Brain (organoid and tissue), 16 donors: ENCODE measurements at places on chromosomes 4 and X. TPM values are rescaled to one million over a fixed set of nuclear protein-coding genes. Genes with fewer than 3 reads are reported as not detected.

GRCh38 chrX:85836868-85837267 lies 210.5 kb downstream of the CHM start:
- DNase-seq = peak; percentile 7

DNA sequence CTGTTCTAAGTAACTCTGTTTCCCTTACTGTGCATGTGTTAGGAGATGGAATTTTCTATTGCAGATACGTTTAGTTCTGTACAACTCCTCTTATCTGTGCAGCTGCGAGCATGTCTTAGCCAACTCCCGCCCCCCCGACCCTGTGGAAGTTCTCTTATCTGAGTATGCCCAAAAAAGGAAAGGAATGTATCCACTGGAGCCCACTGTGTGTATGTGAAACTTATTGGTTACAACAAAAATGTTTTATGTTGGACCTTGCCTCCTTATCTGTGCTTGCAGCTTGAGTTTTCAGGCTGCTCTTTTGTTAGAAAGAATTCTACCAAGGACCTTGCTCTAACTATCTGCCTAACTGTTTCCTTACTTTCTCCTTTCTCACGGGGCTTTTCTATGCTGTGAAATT lies 24.2 kb upstream of the DCAF8L2 start:
- DNase-seq = no peak

- DNase-seq = no peak
These were observed 540.2 kb downstream of the GBA3 start for GRCh38 chr4:23232987-23233386.

The TRIM60 gene
- not detected for polyA plus RNA-seq

- peak; percentile 76 for DNase-seq
These were observed 904.2 kb downstream of the STPG2 start for GRCh38 chr4:97238956-97239666.

The PAGE2 gene
- not detected for polyA plus RNA-seq

The SULT1B1 gene
- polyA plus RNA-seq = 0.27 TPM

The DUX4 gene
- polyA plus RNA-seq = not detected

DNA sequence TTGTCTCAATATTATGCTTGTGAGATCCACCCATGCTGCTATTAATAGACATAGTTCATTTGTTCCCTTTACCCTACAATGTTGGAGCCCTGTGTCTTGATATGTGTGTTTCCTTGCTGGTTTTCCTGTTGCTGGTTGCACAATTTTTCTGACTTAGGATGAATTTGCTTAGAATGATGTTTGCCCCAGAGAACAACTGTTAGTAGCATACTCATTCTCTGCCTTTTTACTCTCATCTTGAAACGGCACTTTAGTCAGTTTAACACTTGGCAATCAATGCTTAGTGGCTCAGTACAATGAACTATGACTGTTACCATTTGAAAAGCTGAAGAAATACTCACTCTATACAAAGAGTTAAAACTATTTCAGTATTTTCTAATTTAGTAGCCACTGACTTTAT lies 158.8 kb upstream of the NDST4 start:
- no peak for DNase-seq

The SPIN4 gene
- polyA plus RNA-seq = 12.5 TPM

- no peak for DNase-seq
These were observed 432 bp downstream of the TMEM175 start for GRCh38 chr4:932713-933070.

GRCh38 chr4:36532670-36533379 lies 251.4 kb downstream of the DTHD1 start:
- no peak for DNase-seq

The AWAT2 gene
- not detected for polyA plus RNA-seq

DNA sequence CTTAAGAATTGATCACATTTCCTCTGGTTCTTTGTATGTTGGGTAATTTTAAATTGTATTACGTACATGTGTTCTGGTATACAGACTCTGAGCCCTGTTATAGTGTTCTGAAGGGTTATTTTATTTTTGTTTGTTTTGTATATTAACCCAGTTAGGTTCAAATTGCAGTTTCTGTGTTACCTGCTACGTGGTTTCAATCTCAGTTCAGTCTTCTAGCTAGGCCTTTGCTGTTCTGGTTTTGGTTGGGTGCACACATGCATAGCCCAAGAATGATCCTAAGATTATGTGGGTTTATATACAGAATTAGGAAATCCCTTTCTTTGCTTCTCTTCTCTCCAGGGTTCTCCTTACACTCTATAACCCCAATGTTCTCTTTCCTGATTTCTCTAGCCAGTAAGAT lies 161.0 kb downstream of the PPP1R2C start:
- no peak for DNase-seq

DNA sequence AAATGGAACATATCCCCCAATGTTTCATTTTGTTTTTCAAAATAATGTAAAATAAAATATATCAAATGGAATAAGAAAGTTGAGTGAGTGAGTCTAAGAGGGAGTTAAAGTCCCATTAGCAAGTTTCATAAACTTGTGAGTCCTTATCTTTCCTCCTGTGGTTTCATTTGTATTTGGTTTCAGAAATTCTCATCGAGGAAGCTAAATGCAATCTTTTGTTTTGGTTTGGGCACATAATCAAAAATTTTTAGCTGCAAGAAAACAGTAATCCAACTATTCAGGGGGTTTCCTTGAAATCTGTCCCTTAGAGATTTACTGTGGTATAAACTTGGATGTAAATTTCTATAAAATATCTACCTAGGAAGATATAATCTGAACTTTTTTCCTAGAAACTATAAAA lies 124.2 kb downstream of the CAMK2D start:
- DNase-seq = no peak

GRCh38 chr4:157225096-157225495 lies 4.6 kb downstream of the GRIA2 start:
- peak; percentile 70 for DNase-seq

GRCh38 chrX:37825215-37825842 lies 22.0 kb downstream of the DYNLT3 start:
- DNase-seq = peak; percentile 60

The HCCS gene
- polyA plus RNA-seq = 20.8 TPM

The DMP1 gene
- not detected for polyA plus RNA-seq

GRCh38 chrX:123464709-123465108 lies 268.1 kb downstream of the THOC2 start:
- no peak for DNase-seq

The KCNIP4 gene
- 4.0 TPM for polyA plus RNA-seq

The RAB41 gene
- polyA plus RNA-seq = not detected

- DNase-seq = no peak
These were observed 90.2 kb downstream of the FAM53A start for GRCh38 chr4:1593881-1594345.

GRCh38 chr4:84470204-84470785 lies 28.8 kb downstream of the NKX6-1 start:
- no peak for DNase-seq
